ENCODE measurements at places on chromosomes 11 and 22.

- peak; percentile 11 for DNase-seq
These were observed 62.7 kb downstream of the PAK1 start for GRCh38 chr11:77411137-77411707.

- no peak for DNase-seq
These were observed 51.6 kb downstream of the CEP164 start for GRCh38 chr11:117378976-117379865.

DNA sequence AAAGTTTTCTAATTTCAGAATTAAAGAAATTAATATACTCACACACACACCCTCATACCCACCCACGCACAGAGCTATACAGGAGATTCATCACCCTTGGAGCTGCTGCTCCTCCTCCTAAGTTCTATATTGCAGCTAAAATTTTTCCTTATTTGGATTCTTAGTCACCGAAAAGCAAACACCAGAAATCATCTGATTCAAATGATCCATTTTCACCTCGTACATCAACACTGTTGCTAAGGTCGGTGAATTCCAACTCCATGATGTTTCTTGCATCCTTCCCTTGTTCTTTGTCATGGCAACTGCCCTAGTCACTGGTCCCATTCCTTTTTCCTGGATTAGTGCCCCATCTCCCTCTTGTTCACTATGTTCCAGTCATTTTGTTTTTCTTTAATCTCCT lies 286.2 kb downstream of the GRM5 start:
- DNase-seq = no peak

DNA sequence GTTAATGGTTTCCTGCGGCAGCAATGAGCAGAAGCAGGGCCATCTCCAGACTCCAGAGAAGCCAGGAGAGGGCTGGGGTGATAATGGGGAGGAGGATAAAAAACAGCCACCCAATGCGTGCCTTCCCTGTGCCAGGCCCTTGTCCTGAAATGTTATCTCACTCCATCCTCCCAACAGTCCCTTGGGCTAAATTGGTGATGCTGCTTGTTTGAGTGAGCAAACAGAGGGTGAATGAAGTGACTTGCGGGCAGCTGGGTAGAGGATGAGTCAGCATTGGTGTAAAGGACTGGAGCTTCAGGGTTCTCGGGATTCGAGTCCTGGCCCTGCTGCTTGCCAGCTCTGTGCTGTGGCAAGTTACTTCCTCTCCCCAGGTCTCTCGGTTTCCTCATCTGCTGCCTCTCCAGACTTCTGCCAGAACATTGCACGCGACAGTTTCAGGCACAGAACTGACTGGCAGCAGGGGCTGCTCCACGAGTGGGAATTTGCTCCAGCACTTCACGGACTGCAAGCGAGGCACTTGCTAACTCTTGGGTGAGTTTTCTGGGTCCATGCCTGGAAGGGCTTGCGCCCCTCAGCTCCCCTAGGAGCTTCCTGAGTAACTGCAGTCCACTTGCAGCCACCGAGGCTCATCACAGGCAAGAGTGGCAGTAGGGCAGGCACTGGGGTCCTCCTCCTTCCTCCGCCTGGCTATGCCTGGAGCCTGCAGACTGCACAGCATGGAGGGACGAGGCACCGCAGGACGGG lies at the start of gene P2RY6:
P2RY6 (plus strand) TSS at position 403 of the 744 bp plus-strand sequence. CDS start 24,181 bp downstream, outside the sequence.
- peak; percentile 58 for DNase-seq

DNA sequence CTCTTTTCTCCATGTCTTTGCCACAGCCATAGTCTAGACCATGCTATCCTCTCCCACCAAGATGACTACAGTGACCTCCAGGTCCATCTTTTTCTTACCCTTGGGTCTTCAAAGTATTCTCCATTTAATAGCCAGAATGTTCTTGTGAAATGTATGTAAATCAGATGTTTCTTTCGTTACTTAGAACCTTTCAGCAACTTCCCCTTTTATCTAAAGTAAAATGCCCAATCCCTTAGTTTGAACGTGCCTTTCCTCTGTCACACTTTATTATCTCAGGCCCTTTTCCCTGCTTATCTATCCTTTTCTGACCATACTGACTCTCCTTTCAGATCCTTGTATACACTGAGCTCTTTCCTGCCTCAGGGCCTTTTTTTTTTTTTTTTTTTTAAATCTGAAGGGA lies 17.9 kb downstream of the RBM4B start:
- DNase-seq = no peak

- DNase-seq = no peak
These were observed 62.9 kb upstream of the CSNK2A3 start for GRCh38 chr11:11415901-11416300.

DNA sequence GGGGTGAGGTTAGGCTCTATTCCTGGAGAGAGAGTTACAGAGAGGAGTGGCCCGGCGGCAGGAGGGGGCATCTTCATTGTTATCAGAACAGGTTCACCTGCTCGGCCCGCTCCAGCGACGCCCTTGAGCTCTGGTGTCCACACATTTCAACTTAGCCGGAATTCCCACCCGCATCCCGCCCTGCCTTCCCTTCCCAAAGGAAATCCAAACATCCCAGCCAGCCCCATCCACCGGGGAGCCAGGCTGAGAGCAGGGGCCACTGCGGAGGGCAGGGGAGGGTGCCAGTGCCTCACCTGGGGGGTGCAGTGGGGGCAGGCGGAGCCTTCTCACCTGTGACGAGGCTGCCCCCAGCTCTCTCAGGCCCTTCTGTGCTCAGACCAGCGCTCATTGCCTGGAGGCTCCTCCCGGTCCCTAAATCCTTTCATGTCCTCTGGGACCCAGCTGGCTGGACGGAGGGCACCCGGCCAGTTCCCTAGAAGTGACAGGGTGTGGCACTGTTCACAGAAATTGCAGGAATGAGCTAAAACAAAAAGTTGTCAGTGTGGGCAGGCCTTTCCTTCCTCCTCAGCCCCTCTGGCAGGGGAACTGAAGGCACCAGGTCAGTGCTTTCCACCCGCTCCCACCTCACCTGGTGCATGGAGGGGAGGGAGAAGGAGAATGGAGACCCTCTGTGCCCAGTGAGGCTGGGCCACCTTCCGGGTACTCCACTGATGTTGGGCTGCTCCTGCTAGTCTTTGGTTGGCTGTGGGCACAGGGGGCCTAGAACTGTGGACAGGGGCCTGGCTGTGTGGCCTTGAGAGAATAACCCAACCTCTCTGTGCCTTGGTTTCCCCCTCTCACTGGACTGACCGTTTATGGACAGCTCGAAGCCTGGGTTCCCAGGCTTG lies 2.2 kb upstream of the MRGPRG start:
- DNase-seq = no peak

- DNase-seq = no peak
These were observed 45.4 kb downstream of the IGF2 start for GRCh38 chr11:2093575-2094353.

- peak; percentile 81 for DNase-seq
These were observed 19.3 kb upstream of the FXYD2 start for GRCh38 chr11:117843666-117844484.

All from hepatocyte (in vitro differentiated cells).